B cell (primary cell): ENCODE measurements at places on chromosomes 12 and 14. TPM values are rescaled to one million over a fixed set of nuclear protein-coding genes. Genes with fewer than 3 reads are reported as not detected.

BCL2L14 gene
- 0.04 TPM in 1 of 2 replicates, not detected in the other for polyA plus RNA-seq

WSCD2 gene
- 0.50 and 1.1 TPM in 2 replicates for polyA plus RNA-seq

SLC6A13 gene
- polyA plus RNA-seq: 0.20 and 0.54 TPM in 2 replicates

SYNE3 gene
- 17.8 and 20.2 TPM in 2 replicates for polyA plus RNA-seq

COL2A1 gene
- not detected in 2 replicates for polyA plus RNA-seq

TRPV4 gene
- polyA plus RNA-seq: 0.06 TPM in 1 of 2 replicates, not detected in the other

DPF3 gene
- 10.2 and 13.4 TPM in 2 replicates for polyA plus RNA-seq

AKAP6 gene
- 0.72 and 1.4 TPM in 2 replicates for polyA plus RNA-seq

FAIM2 gene
- not detected in 2 replicates for polyA plus RNA-seq

C12orf50 gene
- polyA plus RNA-seq: 0.07 TPM in 1 of 2 replicates, not detected in the other

BEST3 gene
- not detected in 2 replicates for polyA plus RNA-seq

CCDC38 gene
- 0.09 TPM in 1 of 2 replicates, not detected in the other for polyA plus RNA-seq

FAM181A gene
- not detected in 2 replicates for polyA plus RNA-seq

FGF23 gene
- polyA plus RNA-seq: not detected in 2 replicates

PZP gene
- not detected in 2 replicates for polyA plus RNA-seq

GZMH gene
- 0.75 and 2.0 TPM in 2 replicates for polyA plus RNA-seq

RIN3 gene
- polyA plus RNA-seq: 57.2 and 62.1 TPM in 2 replicates

SDR39U1 gene
- 247 and 248 TPM in 2 replicates for polyA plus RNA-seq

VCPKMT gene
- 40.3 and 69.4 TPM in 2 replicates for polyA plus RNA-seq
